ENCODE measurements at places on chromosomes 4 and X.

GRCh38 chr4:34158878-34159277 is 2085.4 kb downstream of the ARAP2 start:
- DNase-seq: no peak

DNA sequence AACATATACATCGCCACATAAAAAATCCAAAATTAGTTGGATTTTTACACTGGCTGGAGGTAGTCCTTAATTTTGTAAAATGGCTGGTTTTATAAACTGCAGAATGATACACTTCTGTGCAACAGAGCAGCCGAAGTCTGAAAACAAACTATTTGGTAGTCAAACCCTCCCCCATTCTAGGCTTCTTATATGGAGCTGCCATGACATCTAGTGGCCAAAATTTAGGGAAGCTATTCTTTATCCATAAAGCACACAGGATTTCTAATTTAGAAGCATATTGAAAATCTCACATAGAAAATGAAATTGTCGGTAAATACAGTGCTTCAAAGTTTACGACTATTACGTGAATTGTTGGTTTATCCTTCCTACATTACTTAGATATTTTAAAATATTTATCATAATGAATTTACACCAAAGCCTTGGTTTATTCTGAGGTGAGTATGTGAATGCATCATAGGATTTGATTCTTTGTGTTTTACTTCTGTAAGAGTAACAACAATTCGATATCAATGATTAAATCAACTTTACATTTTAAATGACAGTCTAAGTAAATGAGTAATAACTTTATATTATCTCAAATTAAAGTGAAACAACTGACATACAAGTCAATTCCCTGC is 113.4 kb upstream of the FAM241A start:
- no peak for DNase-seq

DNA sequence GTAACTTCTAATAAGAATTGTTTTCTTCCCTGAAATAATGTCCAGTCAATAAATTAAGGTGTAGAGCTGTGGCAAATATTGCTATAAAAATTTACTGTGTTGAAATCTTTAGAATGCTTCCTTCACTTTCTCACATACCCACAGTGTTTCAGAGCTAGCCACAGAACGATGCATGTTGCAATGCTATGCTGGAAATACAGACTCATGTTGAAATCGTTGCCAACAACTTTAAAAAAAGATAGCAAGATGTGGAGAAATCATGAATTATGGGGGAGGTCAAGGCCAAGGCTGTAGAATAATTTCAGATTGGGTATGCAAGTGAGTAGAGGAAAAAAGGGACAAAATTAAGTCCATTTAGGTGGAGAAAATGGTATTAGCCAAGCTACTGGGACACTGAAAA is 204.8 kb downstream of the VEGFC start:
- DNase-seq: no peak

GRCh38 chrX:3143043-3143799 is 102.0 kb downstream of the ARSF start:
- DNase-seq: no peak

GRCh38 chr4:174434455-174434854 is 87.8 kb downstream of the HPGD start:
- no peak for DNase-seq

DNA sequence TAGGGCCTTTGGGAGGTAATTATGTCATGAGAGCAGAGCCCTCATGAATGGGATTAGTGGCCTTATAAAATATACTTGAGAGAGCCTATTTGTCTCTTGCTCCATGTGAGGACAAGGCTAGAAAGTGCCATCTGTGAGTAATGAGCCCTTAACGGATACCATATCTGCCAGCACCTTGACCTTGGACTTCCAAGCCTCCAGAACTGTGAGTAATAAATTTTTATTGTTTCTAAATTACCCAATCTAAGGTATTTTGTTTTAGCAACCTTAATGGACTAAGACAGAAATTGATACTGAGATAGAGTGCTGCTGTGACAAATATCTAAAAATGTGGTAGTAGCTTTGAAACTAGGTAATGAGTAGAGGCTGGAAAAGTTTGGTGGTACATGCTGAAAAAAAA is 285.0 kb upstream of the DIPK2B start:
- no peak for DNase-seq

DNA sequence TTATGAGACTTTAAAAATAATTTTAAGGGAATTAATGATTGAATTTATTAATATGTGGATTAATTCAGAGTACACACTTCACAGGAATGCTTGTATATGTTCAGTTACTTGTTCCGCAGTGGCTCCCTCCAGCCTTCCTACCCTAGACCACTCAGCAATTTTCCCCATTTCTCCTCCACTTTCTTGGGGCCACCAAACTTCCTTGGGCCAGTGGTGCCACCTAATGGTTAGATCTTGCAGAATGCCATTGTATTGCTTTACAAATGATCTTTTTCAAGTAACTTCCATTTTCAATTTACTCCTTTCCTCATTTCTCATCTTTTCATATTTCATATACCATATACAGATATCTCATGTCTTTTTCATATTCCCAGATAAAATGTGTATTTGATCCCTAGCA is 3.6 kb upstream of the RNF175 start:
- no peak for DNase-seq

- DNase-seq: no peak
These were observed 81.6 kb downstream of the ZFX start for GRCh38 chrX:24231131-24231540.

DNA sequence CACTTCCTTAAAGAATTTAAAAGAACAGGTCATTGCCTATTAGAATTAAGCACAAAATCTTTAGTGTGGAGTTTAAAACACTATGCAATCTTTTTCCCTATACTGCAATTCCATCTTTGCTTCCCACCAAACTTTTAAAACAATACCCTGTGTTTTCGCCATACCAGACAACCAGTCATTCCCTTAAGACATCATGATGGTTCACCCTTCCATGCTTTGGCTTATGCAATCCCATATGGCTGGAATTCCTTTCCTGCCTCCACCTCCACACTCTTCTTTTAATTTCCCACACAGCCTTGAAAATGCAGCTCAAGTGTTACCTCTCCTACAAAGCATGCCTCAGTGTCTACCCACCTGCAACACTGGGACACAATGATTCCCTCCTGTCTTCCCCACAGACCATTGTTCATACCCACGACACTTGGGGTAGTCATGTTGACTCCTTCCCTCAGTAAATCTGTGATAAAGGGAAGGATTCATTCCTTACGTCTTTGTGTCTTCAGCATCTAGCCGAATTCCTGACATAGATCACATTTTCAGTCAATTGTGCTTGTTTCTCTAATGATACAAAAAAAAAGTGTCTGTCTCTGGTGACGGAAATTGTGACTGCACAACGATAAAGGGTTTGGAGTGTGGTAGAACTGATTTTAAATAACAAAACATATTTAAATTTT is 166.3 kb downstream of the FNIP2 start:
- DNase-seq: no peak

DNA sequence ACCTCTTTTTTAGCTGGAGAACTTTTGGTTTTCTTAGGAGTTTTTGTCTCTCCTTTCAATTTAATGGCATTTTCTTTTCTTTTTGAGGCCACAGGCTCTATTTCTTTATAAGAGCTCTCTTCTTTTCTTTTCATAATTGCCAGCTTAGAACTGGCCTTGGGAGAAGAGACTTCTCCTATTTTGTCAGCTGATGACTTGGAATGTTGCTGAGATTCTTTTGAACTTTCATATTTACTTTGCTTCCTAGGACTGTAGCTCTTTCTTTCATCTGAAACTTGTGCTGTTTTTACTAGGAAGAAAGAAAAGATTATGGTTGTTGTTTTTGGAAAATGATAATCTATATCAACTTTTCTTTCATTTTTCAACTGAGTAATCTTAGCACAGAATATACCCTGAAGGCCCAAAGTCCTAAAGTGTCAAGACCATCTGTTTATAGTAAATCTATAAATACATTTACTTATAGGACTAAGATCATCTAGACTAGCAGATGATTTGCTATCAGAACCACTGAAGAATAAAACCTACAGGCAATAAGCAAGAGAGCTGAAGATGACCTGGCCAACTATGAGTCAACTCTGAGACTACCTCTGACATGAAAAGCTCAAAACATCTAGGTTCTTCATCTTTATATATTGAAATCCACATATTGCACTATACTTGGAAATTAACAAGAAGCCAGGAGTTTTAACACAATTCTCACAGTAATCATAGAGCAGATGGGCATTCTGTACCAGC is 45.6 kb downstream of the RFC1 start:
- DNase-seq: no peak

DNA sequence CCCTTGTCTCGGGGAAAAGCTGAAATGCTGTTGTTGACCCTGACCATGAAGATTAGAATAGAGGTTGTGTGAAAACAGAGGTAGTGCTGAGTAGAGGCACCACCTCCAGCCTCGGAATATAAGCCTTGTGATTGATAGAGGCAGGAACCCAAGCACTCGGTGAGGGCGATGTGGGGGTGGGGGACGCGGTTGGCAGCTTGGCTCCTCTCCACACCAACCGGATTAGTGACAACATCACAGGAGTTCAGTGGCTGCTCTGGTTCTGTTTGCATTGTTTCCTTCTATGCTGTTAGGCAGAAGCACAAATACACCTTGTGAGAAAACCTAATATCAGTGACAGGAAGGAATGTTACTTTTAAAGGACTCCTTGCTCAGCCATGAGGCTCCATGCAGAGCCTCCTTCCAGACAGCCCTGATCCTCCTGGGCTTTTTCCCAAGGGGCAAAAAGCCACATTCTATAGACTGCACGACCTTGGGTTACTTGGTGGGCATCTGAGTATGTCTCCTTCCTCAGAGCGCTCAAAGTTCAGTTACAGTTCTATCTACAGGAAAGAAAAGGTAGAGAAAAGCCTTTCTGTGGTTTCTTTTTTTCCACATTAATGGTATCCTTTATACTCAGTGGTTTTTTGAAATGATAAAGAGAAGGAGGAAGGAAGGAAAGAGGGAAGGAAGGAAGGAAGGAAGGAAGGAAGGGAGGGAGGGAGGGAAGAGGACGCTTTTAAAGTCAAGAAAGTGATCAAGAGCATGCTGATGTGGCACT is 150.4 kb upstream of the NOCT start:
- no peak for DNase-seq

- no peak for DNase-seq
These were observed 182.3 kb downstream of the BANK1 start for GRCh38 chr4:101972791-101973190.

GRCh38 chr4:184790826-184791225 is 34.9 kb downstream of the ACSL1 start:
- DNase-seq: no peak

DNA sequence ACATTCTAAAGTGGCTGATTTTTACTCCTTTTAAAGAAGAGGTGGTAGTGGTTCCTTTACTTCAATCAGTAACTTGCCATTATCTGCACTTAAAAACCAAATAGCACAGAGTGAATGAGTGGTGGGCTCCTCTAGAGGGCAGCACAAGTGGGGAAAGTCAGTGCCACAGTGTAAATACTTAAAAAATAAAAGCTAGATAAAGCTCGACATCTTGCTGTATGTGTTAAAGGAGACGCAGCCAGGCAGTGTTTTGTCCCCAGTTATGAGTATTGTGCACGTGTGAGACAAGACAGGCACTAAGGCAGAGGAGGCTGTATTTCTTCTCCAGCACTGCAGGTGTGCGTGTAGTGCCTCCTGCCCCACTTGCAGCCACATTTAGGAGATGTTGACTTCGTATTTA is 24.6 kb downstream of the NAP1L5 start:
- no peak for DNase-seq
